Stimulated activated CD4-positive, alpha-beta T cell treated with anti-CD3 and anti-CD28 coated beads, Interleukin-1b, Interleukin-23, amount 100 ng/mL, for 24 hours (primary cell): ENCODE measurements at places on chromosomes 4 and X.

DNA sequence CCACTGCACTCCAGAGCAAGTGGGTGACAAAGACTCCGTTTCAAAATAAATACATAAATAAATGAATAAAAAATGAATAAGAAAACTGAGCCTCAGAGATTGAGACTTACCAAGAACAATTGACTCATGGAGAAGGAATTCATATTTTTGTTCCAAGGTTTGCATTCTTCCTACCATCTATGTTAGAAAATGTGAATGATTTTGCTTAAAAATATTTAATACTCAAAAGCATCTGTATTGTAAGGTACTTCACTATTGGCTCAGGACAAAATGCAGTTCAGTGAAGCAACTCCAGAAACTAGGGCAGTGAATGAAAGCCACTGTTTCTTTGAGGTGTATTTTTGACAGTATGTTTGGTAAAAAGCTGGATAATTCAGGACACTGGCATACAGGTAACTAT is 54.1 kb downstream of the XAGE2 start:
- DNase-seq = no peak

GRCh38 chrX:130321550-130321949 is 18.2 kb upstream of the SLC25A14 start:
- no peak for DNase-seq

DNA sequence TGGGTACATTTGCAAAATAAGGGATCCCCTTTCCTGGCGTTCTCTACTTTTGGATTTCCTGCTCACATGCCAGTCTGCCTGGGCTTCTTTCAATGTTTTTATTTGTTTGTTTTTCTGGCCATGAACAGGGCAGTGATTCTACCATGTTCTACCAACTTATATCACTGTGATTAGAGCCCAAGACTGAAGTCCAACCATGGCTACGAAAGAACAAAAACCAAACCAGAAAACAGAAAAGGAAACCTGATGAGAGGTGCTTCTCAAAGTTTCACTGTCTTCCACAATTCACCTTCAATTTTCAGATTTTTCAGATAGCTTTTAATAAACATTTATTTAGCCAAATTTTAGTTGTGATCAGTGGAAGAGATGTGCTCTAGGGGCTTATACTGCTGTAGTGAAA is 187.6 kb upstream of the TACR3 start:
- DNase-seq = no peak

GRCh38 chr4:74189331-74190043 is 31.6 kb downstream of the MTHFD2L start:
- no peak for DNase-seq

GRCh38 chrX:56746996-56747395 is 18.0 kb downstream of the NBDY start:
- no peak for DNase-seq

- no peak for DNase-seq
Observed at GRCh38 chrX:36963852-36964251, 44.3 kb upstream of the FAM47C start.

GRCh38 chr4:51862781-51863180 is 19.8 kb downstream of the DCUN1D4 start:
- no peak for DNase-seq

DNA sequence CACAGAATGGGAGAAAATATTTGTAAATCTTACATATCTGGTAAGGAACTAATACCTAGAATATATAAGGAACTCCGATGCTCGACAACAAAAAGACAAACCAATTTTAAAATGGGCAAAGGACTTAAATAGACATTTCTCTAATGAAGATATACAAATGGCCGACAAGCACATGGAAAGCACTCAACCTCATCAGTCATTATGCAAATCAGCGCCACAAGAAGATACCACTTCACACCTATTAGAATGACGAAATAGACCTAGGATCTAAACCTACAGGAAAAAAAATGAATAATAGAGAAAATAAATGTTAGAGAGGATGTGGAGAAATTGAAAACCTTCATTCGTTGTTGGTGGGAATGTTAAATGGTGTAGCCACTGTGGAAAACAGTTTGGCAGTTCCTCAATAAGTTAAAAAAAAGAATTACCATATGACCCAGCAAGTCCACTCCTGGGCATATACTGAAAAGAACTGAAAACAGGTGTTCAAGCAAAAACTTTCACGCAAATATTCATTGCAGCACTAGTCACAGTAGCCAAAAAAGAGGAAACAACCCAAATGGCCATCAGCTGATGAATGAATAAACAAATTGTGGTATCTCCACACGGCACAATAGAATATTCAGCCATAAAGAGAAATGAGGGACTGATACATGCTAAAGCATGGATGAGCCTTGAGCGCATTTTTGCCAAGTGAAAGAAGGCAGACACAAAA is 57.3 kb upstream of the WDR19 start:
- no peak for DNase-seq

- no peak for DNase-seq
Observed at GRCh38 chrX:154374313-154375155, at the start of gene FLNA. Gene FLNA, minus strand, starts transcription at chrX:154374634. Its CDS starts 3,389 bp downstream, at chrX:154371245.

GRCh38 chr4:189293459-189293858 is 647.2 kb upstream of the FRG1 start:
- no peak for DNase-seq

DNA sequence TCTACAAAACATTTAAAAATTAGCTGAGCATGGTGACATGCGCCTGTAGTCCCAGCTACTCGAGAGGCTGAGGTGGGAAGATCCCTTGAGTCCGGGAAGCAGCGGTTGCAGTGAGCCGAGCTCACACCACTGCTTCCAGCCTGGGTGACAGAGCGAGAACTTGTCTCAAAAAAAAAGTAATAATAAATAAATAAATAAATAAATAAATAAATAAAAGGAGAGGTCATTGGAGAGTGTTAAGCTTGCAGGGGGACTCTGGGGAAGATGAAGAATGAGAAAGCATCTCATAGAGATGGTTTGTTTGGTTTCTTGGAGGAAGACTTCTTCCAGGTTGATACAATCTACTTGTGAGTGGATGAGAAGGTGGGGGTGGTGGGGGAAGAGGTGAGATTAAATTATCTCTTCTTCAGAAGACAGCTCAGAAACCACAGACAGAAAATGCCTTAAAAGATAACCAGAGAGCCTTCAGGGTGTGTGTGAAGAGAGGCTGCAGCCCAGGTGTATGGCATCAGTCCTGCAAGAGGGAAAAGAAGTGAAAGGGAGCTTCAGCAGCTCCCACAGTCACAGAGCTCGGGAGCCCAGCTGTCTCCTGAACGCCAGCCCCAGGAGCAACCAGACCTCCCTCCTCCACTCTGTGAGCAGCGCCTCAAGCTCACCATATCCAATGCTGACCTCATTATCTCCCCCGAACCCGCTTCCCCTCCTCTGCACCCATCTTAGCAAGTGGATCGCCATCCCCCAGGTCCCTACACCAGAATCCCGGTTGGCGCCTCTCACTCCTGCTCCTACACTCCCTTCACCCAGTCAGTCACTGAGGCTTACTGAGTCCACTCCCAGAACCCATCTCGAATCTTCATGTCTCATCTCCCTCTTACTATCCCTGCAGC is 48.2 kb downstream of the RBM47 start:
- no peak for DNase-seq

- no peak for DNase-seq
Observed at GRCh38 chrX:73768160-73768559, 205.2 kb downstream of the CHIC1 start.

- no peak for DNase-seq
Observed at GRCh38 chr4:184331268-184331995, 113.8 kb upstream of the ENPP6 start.

GRCh38 chrX:57918750-57919436 is 8.6 kb upstream of the ZXDA start:
- no peak for DNase-seq

DNA sequence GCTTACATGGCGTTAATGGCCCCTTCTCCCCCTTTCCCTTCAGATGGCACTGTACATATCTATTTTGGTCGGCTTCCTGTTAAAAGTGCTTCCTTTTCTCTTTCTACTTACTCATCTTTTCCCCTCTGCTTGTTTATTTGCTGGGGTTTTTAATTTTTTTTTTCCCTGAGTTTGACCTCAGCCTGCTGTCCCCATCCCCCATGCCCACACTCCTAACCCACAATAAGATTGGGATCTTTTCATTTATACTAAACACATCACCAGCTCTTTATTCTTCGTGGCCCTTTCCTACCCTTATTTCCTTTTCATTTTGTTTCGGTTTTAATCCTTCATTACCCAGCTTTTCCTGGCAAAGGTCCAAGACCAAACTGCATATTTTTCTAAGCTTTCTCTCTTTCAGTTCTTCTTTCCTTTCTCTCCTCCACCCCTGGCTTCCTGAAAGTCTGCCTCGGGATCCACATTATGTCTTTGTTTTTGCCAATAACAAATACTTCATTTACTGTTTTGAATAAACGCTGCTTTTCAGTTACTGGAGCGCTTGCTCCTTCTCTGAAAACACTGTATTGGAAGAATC is 152.0 kb upstream of the USP9X start:
- DNase-seq = no peak

DNA sequence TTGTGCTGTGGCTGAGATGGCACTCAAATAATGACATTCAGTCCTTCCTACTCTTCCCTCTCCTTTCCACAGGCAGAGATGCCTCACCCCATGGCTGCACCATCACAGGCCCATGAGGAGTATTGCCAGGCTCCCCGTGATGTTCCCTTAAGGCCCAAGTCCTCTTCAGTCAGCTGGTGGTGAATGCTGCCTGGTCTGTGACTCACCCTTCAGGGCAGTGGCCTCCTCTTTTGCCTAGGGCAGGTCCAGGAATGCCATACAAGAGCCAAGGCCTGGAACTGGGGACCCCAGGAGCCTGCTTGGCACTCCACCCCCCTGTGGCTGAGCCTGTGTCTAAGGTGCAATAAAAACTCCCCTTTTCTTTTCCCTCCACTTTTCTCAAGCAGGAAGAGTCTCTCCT is 144.2 kb upstream of the GEMIN8 start:
- no peak for DNase-seq

DNA sequence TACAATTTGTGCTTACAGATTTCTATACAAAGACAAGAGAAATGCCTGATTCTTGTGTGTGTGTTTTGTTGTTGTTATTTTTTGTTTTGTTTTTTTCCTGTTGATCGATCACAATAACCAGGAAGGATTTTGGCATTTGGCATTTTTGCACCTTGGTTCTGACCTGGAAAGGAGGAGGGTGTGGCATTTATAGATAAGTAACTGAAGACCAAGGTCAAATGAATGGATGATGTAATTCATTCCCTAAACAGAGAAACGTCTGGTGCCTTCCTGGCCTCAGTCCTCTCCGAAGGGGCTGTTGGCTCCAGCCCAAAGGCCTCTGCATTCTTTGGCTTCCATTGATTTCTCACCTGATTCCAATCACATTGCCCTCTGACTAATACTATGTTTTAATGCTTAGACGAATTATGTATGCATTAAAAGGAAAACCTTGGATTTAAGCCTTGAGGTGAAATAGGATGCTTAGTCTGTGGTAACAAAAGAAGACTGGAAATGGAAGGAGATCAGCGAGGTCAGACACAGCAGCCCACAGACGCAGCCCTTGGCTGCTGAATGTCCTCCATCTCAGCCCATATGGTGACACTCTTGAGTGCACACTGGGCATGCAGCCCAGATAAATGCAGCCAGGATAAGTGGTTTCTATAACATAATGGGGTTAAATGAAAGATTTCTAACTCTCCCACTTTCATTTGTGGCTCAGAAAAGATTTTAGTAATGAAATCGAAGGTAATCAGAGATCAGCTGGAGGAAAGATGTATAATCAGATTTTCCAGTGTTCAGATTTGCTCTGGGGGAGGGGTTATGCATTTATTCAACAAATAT is 60.5 kb upstream of the TRIM2 start:
- DNase-seq = no peak

- DNase-seq = no peak
Observed at GRCh38 chr4:83259586-83259985, 25.0 kb downstream of the COQ2 start.

DNA sequence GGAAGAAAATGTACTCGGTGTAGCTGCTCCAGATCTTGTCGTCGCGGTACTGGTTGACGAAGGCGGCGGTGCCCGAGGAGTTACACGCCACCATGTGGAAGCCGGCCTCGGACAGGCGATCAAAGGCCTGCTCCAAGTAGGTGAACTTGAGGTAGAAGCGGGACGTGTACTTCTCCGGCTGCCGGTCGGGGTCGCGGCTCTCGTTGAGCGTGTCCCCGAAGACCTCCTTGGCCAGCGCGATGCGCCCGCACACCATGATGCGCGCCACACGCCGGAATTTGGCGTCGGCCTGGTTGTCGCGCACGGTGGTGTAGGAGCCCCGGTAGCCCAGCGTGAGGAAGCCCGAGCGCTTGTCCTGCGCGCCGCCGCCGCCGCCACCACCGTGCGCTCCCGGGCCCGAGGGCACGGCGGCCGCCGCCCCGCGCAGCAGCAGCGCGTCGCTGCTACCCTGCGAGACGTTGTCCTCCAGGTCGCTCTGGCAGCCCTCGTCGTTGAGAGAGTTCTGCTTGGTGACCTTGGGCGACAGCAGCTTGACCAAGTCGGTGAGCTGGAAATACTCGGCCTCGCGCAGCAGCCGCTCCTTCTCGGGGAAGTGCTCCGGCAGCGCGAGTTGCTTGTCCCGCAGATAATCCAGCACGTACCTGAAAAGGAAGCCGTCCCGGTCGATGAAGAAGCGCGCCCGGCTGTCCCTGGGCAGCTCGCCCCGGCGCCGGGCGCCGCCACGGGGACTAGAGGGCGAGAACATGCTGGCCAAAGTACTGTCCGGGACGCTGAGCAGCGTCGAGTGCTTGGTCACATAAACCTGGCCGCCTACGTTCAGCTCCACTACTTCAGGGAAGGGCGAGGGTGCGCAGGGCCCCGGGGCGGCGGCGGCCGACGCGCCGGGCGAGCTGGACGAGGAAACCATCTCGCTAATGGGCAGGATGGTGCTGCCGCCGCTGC is 775 bp downstream of the KCTD8 start:
- DNase-seq = no peak

DNA sequence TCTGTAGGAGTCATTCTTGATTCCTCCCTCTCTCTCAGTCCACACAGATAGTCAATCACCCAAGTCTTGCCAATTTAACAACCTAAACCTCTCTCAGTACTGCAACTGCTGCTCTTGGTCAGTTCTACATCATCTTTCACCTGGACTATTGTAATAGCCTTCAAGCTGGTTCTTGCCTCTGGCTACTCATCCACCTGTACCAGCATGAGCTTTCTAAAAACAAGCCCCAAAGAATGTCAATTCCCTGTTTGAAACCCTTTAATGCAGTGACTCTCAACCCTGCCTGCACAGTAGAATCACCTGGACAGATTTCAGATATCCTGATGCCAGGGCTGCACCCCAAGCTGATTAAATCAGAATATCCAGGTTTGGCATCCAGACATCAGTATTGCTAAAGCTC is 48.3 kb downstream of the VGLL1 start:
- DNase-seq = no peak

DNA sequence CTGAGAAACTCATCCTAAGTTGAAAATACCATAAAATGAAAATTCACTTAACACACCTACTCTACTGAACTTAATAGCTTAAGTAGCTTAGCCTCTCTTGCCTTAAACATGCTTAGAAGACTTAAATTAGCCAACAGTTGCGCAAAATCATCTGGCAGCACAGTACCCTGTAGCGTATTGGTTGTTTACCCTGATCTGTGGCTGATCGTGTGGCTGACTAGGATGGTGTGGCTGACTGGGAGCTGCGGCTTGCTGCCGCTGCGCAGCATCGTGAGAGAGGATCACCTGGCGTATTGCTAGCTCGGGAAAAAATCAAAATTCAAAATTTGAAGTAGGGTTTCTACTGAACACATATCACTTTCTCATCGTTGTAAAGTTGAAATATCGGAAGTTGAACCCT is 6.3 kb downstream of the RUFY3 start:
- no peak for DNase-seq

- DNase-seq = no peak
Observed at GRCh38 chr4:143381189-143382118, 44.8 kb downstream of the GAB1 start.
